Transverse colon (tissue), 4 donors: ENCODE measurements at places on chromosomes 3 and 15. TPM values are rescaled to one million over a fixed set of nuclear protein-coding genes. Genes with fewer than 3 reads are reported as not detected.

Gene CRYBG3
- 32.7 TPM for total RNA-seq

Gene C3orf85
- 29.5 TPM for total RNA-seq

Gene C3orf22
- total RNA-seq, result not detected

Gene MKRN3
- total RNA-seq, result 0.14 TPM

Gene SLC22A14
- total RNA-seq, result not detected

Gene RAF1
- total RNA-seq, result 98.4 TPM

Gene MORC1
- total RNA-seq, result not detected

Gene ALS2CL
- 154 TPM for total RNA-seq

Gene SEMA3G
- 1.6 TPM for total RNA-seq

Gene ARIH2
- total RNA-seq, result 82.6 TPM

Gene SCG5
- total RNA-seq, result not detected

Gene GOLGA8S
- total RNA-seq, result not detected

Gene NANOGP8
- total RNA-seq, result 0.96 TPM

Gene LOXL1
- total RNA-seq, result 1.8 TPM

Gene CFAP100
- total RNA-seq, result not detected

Gene XCR1
- total RNA-seq, result not detected

Gene SLC6A1
- not detected for total RNA-seq

Gene ACTC1
- total RNA-seq, result not detected

Gene USP50
- total RNA-seq, result not detected

Gene ABHD14A
- 11.3 TPM for total RNA-seq

Gene VPS13C
- total RNA-seq, result 67.4 TPM

Gene RTP3
- not detected for total RNA-seq

Gene RASA2
- 17.3 TPM for total RNA-seq

Gene MAP2K5
- 320 TPM for total RNA-seq

Gene ITPKA
- total RNA-seq, result 104 TPM

Gene PP2D1
- not detected for total RNA-seq

Gene APOD
- 50.2 TPM for total RNA-seq

Gene ANKUB1
- not detected for total RNA-seq

Gene EPHB3
- total RNA-seq, result 17.7 TPM

Gene GOLGA6L7
- not detected for total RNA-seq

Gene OR5K2
- not detected for total RNA-seq

Gene BCL2A1
- total RNA-seq, result not detected

Gene KCNH8
- total RNA-seq, result 1.1 TPM

Gene LDHAL6B
- total RNA-seq, result not detected

Gene P2RY12
- total RNA-seq, result not detected

Gene ADAMTS17
- total RNA-seq, result 17.6 TPM

Gene SLC9C1
- not detected for total RNA-seq

Gene CYP8B1
- total RNA-seq, result not detected

Gene SPSB4
- total RNA-seq, result not detected

Gene WDR93
- not detected for total RNA-seq
